ENCODE measurements at places on chromosomes 6 and 20.
A peak's percentile ranks its signal among the peaks of the same experiment; 100 is the strongest.

DNA sequence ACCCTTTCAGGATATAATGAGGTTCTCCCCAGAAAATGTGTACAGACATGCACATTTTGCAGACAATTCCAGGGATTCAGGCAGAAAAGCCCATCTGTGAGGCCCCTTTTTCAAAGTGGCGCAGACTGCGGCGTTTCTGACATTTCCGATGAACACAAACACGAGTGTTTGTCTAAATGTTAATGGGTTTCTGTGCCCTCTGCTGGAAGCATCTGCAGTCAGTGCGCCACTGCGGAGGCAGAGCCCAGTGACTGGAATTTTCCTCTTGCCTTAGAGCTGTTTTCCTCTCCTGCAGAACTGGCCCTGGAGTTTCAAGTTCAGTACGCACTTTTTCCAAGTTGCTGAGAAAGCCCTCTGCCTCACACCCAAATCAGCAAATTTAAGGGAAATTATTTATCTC lies 15.3 kb downstream of the ANKRD60 start:
- DNase-seq: no peak

- no peak for DNase-seq
Measured at GRCh38 chr6:100818066-100818465, 63.1 kb downstream of the ASCC3 start.

- no peak for DNase-seq
Measured at GRCh38 chr20:208942-209566, 18.0 kb upstream of the DEFB129 start.

DNA sequence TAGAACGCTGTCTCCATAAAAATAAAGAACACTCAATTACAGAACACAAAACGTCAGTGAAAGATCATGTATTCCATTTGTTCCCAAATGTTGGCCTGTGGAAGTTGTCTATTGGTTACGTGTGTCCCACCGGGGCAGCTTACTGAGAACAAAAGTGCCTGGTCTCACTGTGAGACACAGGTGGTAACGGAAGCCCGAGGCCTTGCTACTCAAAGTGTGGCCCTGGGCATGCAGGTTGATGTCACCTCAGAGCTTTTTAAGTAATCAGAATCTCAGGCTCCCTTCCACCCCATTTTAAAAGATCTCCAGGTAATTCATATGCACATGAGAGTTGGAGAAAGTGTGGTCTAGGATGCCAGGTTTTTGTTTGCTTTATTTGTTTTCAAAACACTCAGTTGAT lies 422.5 kb upstream of the OPRM1 start:
- no peak for DNase-seq

- DNase-seq: no peak
Measured at GRCh38 chr20:1383623-1384404, 9.0 kb downstream of the FKBP1A start.

DNA sequence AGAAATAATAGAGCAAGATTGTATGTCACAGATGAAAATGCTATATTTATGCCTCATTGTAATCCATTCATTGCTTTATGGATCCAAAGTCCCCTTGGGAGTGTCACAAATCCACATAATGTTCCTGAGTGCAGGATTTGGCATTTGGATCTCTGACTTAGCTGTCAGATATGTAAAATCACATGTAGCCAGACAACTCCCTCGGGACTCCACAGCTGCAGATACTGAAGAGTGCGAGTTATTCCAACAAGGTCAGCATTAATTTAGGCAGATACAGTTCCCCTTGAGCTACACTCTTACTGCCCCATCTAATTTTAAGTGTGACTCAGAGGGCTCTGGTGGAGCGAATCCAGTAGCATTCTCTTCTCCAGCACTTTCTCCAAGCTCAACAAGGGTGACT lies 433.2 kb downstream of the CD83 start:
- DNase-seq: no peak

- DNase-seq: no peak
Measured at GRCh38 chr6:159985296-159985945, 16.5 kb downstream of the IGF2R start.

GRCh38 chr6:79076160-79076559 lies 1.9 kb downstream of the PHIP start:
- no peak for DNase-seq

DNA sequence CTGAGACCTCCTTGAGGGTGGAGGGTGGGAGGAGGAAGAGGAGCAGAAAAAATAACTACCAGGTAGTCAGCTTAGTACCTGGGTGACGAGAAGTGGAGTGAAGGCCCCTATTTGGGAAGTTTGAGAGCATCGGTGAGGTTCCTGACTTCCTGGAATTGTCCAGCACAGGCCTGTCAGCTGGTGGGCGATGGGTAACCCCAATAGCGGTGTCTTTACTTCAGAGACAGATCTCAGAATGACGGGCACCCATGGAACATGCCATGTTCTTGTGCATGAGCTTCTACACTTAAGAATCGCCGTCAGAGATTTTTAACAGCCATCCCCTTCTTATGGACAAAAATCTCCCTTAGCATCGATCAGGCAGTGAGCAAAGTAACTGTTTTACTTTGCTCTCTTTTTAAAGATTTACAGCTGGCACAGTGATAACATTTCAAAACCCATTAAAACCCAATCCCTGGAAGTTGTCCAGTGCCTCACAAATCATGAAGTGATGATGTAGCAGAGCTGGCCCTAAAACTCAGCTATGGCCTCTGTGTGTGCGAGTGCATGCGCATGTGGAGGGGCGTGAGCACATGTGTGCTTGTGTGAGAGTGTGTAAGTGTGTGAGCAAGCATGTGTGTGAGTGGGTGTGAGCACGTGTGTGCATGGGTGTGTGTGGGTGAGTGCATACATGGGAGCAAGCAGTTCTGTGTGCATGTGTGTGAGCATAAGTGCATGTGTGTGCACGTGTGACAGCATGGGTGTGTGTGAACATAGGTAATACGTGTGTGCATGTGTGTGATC lies 85.2 kb downstream of the DLL1 start:
- DNase-seq: no peak

GRCh38 chr6:3549314-3549940 lies 92.6 kb upstream of the SLC22A23 start:
- no peak for DNase-seq

DNA sequence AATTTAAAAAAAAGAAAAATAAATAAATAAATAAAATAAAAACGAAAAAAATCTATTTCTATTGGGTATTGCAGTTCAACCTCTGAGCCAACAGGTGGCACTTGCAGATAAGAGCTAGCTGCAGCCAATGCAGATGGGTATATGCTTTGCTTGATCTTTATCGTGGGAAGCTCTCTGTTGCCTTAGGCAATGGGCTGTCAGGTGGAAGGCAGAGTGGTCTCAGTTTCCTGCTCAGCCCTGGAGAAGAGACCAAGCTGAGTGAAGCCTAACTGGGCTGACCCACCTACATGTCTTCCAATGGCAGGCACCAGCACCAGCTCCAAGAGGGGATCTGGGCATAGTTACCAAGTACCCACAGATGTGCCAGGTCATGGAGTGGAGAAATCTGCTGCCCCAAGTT lies 95.0 kb downstream of the AK9 start:
- DNase-seq: no peak

GRCh38 chr6:33812669-33813068 lies 8.9 kb upstream of the MLN start:
- DNase-seq: no peak

GRCh38 chr20:23658989-23659609 lies 21.3 kb upstream of the CST3 start:
- DNase-seq: no peak

DNA sequence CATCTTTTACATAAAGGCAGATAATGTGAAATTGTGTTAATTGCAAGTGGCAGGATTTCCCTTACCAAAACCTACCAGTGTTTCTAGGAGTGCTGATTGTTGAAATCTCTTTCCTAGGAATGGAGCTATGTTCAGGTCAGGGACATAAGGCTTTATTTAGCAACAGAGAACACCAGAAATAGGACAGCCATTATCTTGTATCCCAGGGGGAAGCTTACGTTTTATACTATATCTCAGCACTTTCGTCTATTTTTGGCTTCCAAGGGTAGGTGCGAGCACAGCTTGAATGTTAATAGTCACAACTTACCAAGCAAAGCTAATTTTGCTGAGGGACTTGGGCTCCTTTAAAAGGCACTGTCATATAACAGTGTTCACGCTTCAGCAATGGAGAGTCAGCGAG lies 94.0 kb downstream of the SYCP2 start:
- no peak for DNase-seq

DNA sequence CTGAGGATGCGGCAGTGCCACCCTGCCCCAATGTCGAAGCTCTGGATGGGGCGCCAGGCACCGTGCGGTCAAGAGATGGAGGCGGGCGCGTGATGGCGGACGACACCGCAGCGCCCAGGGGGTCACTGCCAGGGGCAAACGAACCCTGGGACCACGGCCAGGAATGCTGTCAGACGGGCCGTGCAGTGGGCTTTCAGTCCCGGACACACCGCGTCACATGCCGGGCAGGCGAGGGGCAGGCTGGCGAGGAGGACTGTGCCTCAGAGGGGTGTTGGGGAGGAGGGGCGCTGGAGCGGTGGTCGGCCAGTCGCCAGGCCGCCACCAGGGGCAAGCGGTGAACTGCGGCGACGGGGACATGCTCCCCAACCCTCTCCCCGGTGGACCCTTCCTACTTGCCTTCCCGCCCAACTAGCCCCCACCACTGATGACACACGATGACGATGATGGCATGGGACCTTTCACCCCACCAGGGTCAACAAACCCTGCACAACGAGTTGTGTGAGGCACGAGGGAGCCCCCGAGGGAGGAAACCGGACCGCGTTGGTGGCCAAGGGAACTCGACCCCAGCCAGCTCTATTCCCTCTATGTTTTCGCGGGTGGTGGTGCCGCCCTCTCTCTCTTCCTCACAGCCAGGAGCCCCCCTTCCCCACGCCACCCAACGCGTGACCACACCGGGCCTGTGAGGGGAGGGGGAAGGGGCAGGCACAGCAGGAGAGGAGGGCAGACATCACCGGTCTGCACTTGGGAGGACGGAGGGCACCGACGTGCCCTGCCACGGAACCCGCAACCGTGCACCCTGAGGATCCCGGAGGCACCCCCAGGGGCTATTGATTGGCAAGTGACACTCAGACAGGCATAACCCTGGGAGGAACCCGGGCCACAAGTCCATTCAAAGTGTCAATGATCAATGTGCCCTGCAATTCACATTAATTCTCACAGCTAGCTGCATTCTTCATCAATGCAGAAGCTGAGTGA lies 1960.9 kb upstream of the DEFB115 start:
- no peak for DNase-seq

DNA sequence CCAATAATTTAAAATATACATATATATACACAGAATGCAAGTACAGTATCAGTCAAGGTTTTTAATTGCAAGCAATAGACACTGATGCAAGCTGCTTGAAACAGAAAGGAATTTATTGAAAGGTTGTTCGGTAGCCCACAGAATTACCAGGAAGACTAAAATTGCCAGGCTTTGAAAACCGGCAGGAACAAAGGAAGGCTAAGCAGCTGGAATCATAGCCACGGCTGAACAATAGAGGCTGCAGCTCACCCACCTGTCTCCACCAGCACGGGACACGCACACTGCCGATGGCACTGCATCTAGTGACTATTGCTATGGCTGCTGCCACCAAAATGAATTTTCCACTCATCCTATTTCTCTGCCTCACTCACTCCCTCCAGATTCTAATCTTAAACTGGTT lies 22.0 kb upstream of the L3MBTL3 start:
- no peak for DNase-seq

DNA sequence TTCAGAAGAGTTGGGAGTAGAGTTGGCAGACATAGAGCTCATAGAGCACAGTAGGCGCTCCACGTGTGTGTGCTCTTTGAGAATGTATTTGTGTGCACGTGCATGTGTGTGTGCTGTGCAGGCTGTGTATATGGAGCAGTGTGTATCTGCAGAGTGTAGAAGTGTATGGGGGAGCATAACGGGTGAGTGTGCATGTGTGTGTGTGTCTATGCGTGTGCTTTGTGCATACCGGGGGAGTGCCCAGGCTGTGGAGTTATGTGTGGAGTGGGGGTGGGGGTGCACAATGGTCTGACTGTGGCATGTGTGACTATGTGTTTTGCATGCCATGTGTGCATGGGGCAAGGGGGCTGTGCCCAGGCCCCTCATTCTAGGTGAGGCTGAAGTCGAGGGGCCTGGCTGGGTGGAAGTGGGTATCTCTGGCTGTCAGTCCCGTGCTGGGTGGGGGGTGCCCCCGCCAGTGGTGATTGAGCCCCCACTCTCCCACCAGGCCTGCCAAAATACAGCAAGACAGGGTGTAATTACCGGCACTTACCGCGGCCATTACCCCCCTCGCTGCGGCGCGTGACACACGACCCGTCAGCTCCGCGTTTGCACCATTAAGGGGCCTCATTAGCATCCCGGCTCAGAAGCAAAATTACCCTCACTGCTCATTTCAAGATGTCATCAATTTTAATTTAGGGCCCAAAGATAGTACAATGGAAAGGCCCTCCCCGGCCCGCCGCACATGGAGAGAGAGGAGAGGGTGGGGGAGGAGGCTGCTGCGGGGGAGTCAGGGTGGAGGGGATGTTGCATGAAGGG lies 39.1 kb downstream of the MDFI start:
- no peak for DNase-seq

- peak; percentile 26 for DNase-seq
Measured at GRCh38 chr6:43723737-43724295, 36.2 kb upstream of the MRPS18A start.

DNA sequence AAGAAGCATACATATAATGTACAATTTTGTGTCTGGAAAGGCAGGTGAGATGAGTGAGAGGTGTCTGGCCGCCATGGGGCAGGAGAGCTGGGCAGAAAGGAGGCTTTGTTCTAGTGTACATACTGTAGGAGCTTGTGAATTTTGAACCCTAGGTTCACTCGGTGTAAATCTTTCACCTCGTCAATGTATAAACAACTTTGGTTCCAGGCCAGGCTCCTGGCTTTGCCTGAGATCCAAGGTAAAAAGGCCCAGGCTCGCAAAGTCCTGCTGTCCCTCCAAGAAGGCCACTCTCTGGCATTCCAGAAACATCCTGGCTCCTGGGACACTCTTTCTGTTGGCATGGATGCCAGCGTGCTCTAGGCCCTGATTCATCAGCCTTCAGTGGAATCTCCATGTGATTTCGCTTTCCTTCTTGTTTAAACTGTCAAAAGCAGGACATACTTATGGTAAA lies 7.1 kb upstream of the SLC22A7 start:
- DNase-seq: no peak

DNA sequence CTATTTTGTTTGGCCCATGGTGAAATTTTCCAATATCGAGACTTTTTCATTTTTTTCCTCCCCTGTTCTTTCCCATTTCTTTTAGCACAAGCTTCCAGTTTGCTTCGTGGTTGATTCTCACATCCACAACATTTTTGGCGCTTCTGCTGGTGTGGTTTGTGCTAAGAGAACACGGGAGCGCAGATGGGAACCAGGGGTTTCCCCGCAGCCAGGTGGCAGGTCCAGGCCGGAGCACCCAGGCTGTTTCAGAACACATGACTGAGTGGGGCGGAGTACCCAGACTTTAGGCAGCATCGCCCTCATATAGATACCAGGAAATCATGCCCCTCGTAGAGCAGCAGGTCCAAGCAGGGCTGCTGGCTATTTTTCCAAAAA lies 58.0 kb downstream of the SYTL3 start:
- DNase-seq: no peak

- DNase-seq: no peak
Measured at GRCh38 chr6:112113431-112113830, 26.0 kb downstream of the FAM229B start.

DNA sequence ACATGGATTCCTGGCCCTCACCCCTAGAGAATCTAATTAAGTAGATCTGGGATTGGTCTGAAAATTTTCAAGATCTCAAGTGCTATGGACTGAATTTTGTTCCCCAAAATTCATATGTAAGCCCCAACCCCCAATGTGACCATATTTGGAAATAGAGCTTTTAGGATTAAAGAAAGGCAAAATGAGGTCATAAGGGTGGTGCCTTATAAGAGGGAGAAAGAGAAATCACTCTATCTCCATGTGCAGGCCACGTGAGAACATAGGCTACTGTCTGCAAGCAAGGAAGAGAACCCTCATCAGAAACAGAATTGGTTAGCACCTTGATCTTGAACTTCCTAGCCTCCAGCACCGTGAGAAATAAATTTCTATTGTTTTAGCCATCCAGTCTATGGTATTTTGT lies 8.5 kb upstream of the DSE start:
- no peak for DNase-seq

Measured in activated CD4-positive, CD25-positive, alpha-beta regulatory T cell treated with anti-CD3 and anti-CD28 coated beads, Interleukin-2, amount 50 U/mL, for 16 hours (primary cell).